ENCODE measurements at places on chromosomes 6 and 20.

DNA sequence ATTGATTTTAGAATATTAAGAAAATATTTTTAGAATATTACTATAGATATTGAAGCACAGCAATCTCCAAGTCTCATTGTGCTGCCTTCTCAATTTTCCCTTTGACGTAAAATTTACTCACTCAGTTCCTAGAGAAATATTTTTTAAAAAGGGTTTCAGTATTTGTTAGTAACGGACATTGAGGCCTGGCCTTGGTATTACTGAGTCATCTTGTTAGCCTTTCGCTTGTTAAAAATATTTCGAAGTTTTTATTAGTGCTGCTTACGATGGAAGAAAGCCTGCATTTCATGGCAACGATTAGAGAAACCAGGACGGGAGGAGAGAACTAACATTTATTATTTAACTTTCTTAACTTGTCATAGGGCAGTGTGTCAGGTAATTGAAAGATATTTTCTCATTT, 82.2 kb downstream of the TIAM2 start:
- no peak for DNase-seq

DNA sequence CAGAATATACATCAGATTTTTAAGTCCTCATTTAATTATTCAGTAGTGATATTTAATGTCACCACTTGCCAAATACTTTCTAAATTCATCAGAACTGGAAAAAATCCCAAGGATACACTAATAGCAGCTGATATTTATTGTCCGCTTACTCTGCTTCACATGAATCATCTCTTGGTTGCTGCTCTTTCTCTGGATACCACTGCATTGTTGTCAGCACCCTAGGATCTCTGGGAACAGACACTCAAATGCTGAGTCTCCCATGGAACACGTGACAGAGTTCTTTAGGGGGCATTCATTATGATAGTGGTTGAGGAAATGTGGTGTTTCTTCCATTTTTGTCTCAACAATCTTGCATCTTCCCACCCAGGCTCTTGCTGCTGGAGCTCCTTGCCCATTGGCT, 318.0 kb downstream of the RFPL4B start:
- no peak for DNase-seq

- no peak for DNase-seq
Observed at GRCh38 chr6:85640821-85641220, 1.9 kb downstream of the SYNCRIP start.

DNA sequence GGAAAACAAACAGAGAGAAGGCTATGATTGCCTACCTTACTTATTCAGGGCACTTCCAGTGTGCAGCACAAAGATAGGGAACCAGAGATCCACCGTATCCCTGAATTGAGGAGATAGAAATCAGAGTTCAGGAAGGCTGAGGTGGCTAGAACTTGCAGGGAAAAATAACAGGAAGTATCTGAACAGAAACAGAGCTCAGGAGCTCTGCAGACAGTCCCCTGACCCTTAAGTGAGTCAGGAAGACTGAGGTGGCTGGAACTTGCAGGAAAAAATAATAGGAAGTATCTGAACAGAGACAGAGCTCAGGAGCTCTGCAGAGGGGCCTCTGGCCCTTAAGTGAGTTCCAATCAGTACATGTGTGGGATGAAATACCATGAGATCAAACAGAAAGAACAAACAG, 65.4 kb downstream of the RPRD1B start:
- no peak for DNase-seq

DNA sequence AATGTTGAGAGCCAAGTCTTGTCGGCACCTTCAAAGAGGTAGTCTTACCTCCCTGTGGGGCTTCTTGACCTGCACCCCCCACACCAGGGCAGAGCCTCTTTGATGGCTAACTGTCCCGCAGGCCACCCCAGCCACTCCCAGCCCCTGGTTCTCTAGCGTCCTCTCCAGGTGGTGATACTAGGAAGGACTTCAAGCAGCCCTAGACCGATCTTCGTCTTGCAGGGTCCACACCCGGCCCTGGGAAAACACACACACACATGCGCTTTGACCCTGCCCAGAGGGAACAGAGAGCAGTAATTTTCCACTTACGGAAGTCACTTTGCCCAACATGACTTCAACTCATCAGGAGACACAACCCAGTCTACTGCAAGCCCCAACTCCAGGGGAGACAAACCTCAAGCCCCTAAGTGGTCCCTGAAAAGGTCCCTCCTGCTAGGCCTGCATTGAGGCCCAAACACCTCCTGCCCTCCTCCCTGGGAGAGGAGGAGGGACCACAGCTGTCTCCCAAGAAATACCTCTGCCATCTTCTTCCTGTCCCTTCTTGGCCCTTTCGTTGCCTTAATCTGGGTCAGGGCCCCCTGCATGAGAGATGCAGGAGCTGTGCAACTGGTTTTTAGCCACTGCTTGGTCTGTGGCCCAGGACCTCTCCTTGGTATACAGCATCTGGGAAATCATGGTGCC, 2.9 kb upstream of the BPIFB1 start:
- no peak for DNase-seq

- DNase-seq, result peak; percentile 74
Observed at GRCh38 chr6:33208091-33208967, at the start of gene RING1. RING1 (plus strand) TSS chr6:33208500; CDS start chr6:33208823, 323 bp downstream.

DNA sequence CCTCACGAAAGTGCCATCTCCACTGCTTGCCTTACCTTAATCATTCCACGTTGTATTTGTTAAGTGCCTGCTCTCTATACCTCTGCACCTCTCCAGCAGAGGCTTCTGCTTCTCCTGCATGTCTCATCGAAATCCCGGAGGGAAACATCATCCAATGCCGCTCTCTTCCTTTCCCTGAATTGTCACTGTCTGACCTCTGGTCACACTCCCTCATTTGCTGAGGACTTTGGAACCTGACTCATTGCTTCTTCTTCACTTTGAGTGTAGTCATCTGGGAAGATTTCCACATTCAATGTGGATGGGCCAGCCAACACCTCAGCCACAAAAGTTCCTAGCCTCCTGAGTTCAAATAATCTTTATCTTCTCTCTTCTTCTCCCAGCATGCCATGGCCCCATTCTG, 78.9 kb upstream of the BEND6 start:
- DNase-seq, result no peak

DNA sequence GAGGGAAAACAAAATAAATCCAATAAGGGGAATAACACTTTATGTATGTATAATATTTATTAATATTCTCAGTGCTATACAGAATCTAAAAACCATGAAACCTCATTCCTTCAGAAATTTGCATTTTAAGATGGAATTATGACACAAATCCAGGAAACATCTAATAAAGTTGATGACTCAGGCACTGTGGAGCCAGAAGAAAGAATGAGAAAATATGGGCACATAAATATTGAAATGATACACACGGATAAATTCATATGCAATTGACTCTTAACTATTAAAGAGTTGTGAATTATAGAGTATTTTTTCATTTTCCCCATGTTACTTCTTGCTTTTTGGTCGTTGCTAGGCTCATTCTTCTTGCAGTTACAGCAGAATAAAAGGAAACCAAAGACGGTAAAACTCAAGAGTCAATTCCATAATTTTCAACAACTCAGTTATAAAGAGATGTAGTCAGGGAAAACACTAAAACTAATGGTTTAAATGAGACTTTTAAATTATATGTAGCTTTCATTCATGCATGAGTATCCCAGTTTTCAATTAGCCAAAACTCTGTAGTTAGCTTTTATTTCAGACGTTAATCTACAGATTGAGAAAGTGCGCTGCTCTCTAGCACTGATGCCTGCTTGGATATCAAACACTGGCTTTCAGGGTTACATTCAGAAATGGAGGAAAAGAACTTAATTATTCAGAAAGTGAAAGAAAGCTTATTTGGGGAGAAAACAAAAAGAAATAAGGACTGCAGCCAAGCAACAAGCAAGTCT, 95.4 kb downstream of the ADGRB3 start:
- DNase-seq, result no peak

DNA sequence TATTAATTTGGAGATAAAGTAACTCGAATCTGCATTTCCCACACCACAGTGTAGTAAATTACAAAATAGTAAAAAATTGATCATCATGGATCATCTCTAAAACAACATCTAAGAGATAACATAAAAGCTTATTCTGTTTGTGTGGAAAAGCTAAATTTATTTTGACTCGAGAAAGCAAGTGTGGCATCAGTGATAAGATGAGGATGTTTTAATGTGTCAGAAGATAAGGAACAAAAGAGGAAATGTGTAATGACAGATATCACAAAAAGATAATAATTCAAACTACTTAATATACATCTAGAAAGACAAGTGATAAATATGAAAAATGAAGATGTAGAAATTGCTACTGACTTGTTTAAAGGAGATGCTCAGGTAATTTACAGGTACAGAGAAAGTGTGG, 74.1 kb downstream of the DNAH8 start:
- no peak for DNase-seq

- no peak for DNase-seq
Observed at GRCh38 chr6:53943395-53943794, 148.6 kb downstream of the LRRC1 start.

GRCh38 chr6:146357578-146358430, 185.8 kb upstream of the RAB32 start:
- peak; percentile 86 for DNase-seq

DNA sequence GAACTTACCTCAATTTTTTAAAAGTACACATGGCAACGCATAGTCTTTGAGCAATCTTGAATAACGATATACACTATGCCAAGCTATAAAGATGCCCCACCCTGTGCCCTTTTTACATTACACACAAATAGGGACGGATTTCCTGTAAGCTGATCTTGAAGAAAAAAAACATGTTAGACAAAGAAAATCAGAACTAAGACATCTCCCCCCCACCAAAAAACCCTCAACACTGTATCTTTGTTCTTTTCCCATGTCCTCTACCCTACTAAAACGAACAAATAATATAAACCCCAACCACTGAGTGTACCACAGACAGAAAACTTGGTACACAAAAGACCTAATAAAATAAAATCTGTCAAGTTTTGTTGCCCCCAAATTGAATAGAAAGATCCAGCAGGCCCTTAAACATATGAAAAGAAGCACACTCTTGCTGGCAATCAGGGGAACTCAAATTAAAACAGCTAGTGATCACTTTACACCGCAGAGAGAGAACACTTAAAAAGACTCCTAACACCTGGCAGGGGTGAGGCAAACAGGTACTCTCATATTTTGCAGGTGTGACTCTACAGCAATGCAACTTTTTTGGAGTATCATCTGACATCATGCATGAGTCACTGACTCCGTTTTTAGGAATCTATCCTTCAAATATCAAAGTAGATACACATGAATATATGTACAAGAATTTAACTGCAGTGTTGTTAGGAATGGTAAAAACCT, 29.6 kb downstream of the BACH2 start:
- no peak for DNase-seq

DNA sequence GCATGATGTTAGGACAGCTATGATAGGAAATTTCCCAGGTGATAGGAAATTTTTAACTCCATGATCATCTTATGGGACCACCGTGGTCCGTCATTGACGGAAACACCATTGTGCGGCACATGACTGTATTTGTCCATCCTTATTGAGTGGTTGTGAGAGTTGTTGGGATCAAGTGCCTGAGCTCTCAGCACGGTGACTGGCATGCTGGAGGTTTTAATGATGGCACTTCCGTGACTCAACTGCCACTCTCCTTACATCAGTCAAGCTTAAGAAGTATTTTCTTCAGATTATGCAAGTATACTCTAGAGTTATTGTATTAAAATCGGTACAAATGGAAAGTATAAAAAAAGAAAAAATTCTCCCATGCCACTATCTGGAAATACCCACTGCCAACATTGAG, 20.7 kb downstream of the PBOV1 start:
- no peak for DNase-seq

- DNase-seq, result no peak
Observed at GRCh38 chr6:151721671-151722070, 85.8 kb upstream of the ESR1 start.

DNA sequence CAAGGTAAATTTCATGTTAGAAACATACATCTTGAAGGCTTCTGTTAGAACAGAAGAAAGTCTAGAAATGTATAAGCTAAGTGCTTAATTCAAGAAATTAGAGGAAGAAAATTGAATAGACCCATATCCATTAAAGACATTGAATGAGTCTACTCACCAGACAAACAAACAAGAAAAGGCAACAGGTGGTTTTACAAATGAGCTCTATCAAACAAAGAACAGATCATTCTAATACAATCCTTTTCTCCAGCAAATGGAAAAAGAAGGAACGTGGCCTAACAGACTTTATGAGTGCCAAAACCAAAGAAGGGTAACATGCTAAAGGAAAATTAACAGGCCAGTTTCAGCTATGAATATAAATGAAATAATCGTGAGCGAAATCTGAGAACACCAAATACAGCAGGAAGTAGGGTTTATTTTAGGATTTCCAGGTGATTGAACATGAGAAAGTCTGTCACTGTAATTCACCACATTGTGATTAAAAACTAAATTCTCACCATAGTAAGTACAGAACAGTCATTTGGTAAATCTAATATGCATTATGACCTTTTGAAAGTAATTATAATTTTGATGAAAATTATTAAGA, 22.6 kb downstream of the MTHFD1L start:
- DNase-seq, result no peak
